ENCODE measurements at places on chromosomes 11 and 22. TPM values are rescaled to one million over a fixed set of nuclear protein-coding genes. Genes with fewer than 3 reads are reported as not detected.
A peak's percentile ranks its signal among the peaks of the same experiment; 100 is the strongest.

GRCh38 chr22:42170946-42171345, 40.3 kb upstream of the CYP2D6 start:
- no peaks in the 10 kb centered on the region for H3K36me3 ChIP-seq
- H3K4me3 ChIP-seq, result no peak overlapping the region
- H3K27ac ChIP-seq, result no peak overlapping the region
- no peaks in the 10 kb centered on the region for H3K4me1 ChIP-seq

DNA sequence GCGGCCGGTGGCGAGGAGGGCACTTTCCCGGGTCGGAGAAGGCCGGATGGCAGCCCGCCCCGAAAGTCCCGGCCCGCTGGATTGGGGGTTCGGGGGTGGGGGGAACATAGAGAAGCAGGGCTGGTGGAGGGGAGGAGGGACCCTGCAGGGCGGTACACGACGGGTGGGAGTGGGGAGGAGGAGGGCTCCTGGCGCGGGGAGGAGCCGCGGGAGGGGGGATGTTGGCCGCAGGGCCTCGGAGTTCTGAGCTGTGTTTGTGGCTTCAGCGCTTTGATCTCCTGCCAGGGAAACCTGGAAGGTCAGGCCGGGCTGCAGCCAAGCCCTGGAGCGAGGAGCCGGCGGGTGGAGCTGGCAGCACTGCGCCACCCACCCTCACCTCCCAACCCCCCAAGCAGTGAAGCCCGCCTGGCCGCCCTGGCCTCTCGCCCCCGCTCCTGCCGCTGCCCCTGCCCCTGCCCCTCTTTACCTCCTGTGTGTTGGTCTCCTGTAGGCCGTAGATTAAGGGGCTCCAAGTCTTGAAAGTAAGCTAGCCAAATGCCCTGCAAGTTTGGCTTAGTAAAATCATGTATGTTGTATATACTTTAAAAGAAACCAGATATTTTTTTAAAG, 30.9 kb downstream of the C22orf31 start:
- no peaks in the 10 kb centered on the region for H3K36me3 ChIP-seq
- peaks cover 26% of the 10 kb centered on the region for H3K4me1 ChIP-seq
- peak overlapping the region; percentile 51 for H3K4me3 ChIP-seq
- DNase-seq, result peak; percentile 85
- peak overlapping the region; percentile 93 for H3K27ac ChIP-seq

GRCh38 chr11:65436412-65437032, 13.9 kb downstream of the NEAT1 start:
- no peaks in the 10 kb centered on the region for H3K36me3 ChIP-seq
- peaks cover 18% of the 10 kb centered on the region for H3K4me1 ChIP-seq
- H3K27me3 ChIP-seq, result no peaks in the 10 kb centered on the region

DNA sequence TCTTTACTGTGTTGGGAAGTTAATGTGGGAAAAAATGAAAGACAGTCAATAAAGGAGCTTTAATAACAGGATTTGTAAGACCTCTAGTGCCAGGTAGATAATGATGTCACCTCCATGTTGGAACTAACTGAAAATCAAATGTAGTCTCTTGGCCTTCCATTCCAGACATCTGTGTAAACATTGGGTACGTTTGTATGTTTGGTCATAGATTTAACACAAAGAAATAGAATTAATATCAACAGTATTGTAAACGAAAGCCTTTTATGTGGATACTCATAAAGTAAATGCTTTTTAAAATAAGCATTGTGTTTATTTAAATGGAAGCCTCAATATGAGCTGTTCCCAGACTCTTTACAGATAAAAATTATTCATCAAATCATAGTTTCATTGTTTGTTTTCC, 605.7 kb downstream of the METTL15 start:
- no peak overlapping the region for H3K4me3 ChIP-seq
- no peak overlapping the region for H3K27ac ChIP-seq
- no peaks in the 10 kb centered on the region for H3K36me3 ChIP-seq
- no peaks in the 10 kb centered on the region for H3K27me3 ChIP-seq
- no peak for DNase-seq
- no peaks in the 10 kb centered on the region for H3K4me1 ChIP-seq

- H3K4me3 ChIP-seq, result no peak overlapping the region
- no peaks in the 10 kb centered on the region for H3K36me3 ChIP-seq
- H3K27ac ChIP-seq, result no peak overlapping the region
- H3K4me1 ChIP-seq, result peaks cover 44% of the 10 kb centered on the region
Measured at GRCh38 chr22:22369964-22370270, 125.3 kb downstream of the VPREB1 start.

GRCh38 chr22:29520851-29521250, 32.7 kb downstream of the THOC5 start:
- H3K27ac ChIP-seq, result no peak overlapping the region
- H3K4me1 ChIP-seq, result peaks cover 9% of the 10 kb centered on the region
- DNase-seq, result no peak
- no peaks in the 10 kb centered on the region for H3K27me3 ChIP-seq

GRCh38 chr11:111977146-111978027, 40.2 kb downstream of the DIXDC1 start:
- H3K4me3 ChIP-seq, result peak overlapping the region; percentile 67
- peak; percentile 56 for DNase-seq
- H3K36me3 ChIP-seq, result no peaks in the 10 kb centered on the region
- peak overlapping the region; percentile 88 for H3K27ac ChIP-seq
- H3K27me3 ChIP-seq, result no peaks in the 10 kb centered on the region
- H3K4me1 ChIP-seq, result no peaks in the 10 kb centered on the region

- H3K27me3 ChIP-seq, result no peaks in the 10 kb centered on the region
- H3K27ac ChIP-seq, result no peak overlapping the region
- H3K4me3 ChIP-seq, result no peak overlapping the region
- H3K4me1 ChIP-seq, result no peaks in the 10 kb centered on the region
- H3K36me3 ChIP-seq, result no peaks in the 10 kb centered on the region
Measured at GRCh38 chr11:2687782-2688191, 12.0 kb downstream of the KCNQ1OT1 start.

- H3K36me3 ChIP-seq, result no peaks in the 10 kb centered on the region
- no peak for DNase-seq
- no peak overlapping the region for H3K27ac ChIP-seq
- H3K27me3 ChIP-seq, result no peaks in the 10 kb centered on the region
Measured at GRCh38 chr11:4203603-4204360, 109.2 kb downstream of the RRM1 start.

Gene OR8D2
- total RNA-seq, result not detected

Gene PARVG
- 14.1 TPM for total RNA-seq

- no peaks in the 10 kb centered on the region for H3K36me3 ChIP-seq
- H3K4me1 ChIP-seq, result no peaks in the 10 kb centered on the region
- H3K4me3 ChIP-seq, result no peak overlapping the region
- no peak for DNase-seq
- no peaks in the 10 kb centered on the region for H3K27me3 ChIP-seq
Measured at GRCh38 chr11:36438126-36438525, 71.9 kb downstream of the TRAF6 start.

Gene ZNF215
- 4.5 TPM for total RNA-seq

- peaks cover 16% of the 10 kb centered on the region for H3K4me1 ChIP-seq
- H3K27ac ChIP-seq, result no peak overlapping the region
- no peaks in the 10 kb centered on the region for H3K27me3 ChIP-seq
- H3K36me3 ChIP-seq, result no peaks in the 10 kb centered on the region
- no peak overlapping the region for H3K4me3 ChIP-seq
- no peak for DNase-seq
Measured at GRCh38 chr11:67397986-67398660, 3.5 kb downstream of the PPP1CA start.

Measured in testis (tissue), 5 donors.